ENCODE measurements at places on chromosomes 3 and 15.

DNA sequence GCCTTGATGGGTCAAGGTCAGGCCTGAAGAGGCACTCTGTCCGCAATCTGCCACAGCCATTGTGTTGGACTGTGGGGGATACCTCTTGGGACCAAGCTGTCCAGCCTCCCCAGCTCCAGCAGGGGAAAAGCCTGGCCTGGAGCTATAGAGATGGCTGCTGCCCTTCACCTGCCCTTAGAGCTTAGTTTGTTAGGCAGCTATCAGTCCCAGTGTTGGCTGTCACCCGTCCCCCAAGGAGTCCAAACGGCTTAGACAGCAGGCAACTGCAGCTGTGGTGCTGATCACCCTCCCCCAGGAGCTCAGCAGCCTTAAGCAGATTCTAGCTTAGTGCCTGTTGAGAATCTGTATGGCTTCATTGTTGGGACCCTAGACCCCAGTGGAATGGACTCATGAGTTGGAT is 180.3 kb downstream of the MYRIP start:
- no peak for DNase-seq
- H3K36me3 ChIP-seq = no peaks in the 10 kb centered on the region
- no peak overlapping the region for H3K4me3 ChIP-seq
- H3K27me3 ChIP-seq = no peaks in the 10 kb centered on the region

DNA sequence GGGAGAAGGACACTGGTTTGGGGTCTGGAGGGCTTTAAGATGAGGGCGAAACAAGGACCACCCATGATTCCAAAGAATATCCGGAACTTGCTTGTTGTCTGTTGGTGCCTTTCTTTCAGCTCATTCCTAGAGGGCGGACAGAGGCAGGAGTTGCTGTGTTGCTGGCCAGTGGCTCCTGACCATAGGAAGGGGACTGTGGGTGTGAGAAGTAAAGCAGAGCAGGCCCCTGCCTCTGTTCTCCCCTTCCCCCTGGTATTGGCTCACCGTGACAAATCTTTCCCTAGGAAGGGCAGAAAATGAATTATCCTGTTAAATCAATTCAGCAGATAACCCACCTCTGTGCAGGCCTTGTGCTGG is 89.1 kb downstream of the LIPC start:
- no peaks in the 10 kb centered on the region for H3K36me3 ChIP-seq
- DNase-seq = no peak
- no peaks in the 10 kb centered on the region for H3K27me3 ChIP-seq
- H3K4me3 ChIP-seq = peak overlapping the region; percentile 49

GRCh38 chr3:36596419-36596818 is 167.9 kb downstream of the DCLK3 start:
- no peaks in the 10 kb centered on the region for H3K36me3 ChIP-seq
- H3K4me1 ChIP-seq = peaks cover 12% of the 10 kb centered on the region
- H3K27ac ChIP-seq = no peak overlapping the region
- no peaks in the 10 kb centered on the region for H3K27me3 ChIP-seq
- H3K4me3 ChIP-seq = no peak overlapping the region

- no peaks in the 10 kb centered on the region for H3K36me3 ChIP-seq
- H3K27ac ChIP-seq = no peak overlapping the region
- H3K27me3 ChIP-seq = no peaks in the 10 kb centered on the region
- H3K4me3 ChIP-seq = no peak overlapping the region
Observed at GRCh38 chr3:64824394-64824909, 136.7 kb upstream of the ADAMTS9 start.

- DNase-seq = no peak
- no peak overlapping the region for H3K4me3 ChIP-seq
- peaks cover 65% of the 10 kb centered on the region for H3K27me3 ChIP-seq
- no peaks in the 10 kb centered on the region for H3K4me1 ChIP-seq
- H3K27ac ChIP-seq = no peak overlapping the region
- H3K36me3 ChIP-seq = no peaks in the 10 kb centered on the region
Observed at GRCh38 chr3:127384717-127385539, 97.1 kb upstream of the PRR20G start.

- no peak overlapping the region for H3K27ac ChIP-seq
- no peaks in the 10 kb centered on the region for H3K36me3 ChIP-seq
- H3K27me3 ChIP-seq = no peaks in the 10 kb centered on the region
- H3K4me1 ChIP-seq = no peaks in the 10 kb centered on the region
- no peak overlapping the region for H3K4me3 ChIP-seq
Observed at GRCh38 chr3:191047930-191048329, 151.1 kb upstream of the OSTN start.

DNA sequence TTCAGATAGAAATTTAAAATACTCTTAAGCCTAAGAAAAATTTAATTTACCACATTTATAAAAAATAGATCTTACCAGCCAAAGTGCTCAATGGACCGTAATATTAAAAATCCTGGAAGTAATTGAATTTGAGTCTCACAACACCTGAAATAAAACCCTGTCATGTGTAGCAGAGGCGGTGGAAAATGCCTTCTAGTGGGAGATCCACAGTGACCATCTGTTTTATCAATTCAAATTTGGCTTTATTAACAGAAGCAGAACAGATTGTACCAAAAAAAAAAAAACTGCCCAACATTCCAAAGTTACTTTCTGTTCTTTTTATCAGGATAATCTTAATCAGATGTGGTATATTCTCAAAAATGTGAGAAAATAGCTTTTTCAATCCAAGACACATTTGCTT is 71.7 kb downstream of the DMXL2 start:
- H3K36me3 ChIP-seq = no peaks in the 10 kb centered on the region
- no peaks in the 10 kb centered on the region for H3K4me1 ChIP-seq
- no peak overlapping the region for H3K4me3 ChIP-seq
- H3K27me3 ChIP-seq = no peaks in the 10 kb centered on the region
- DNase-seq = no peak

- H3K4me1 ChIP-seq = peaks cover 59% of the 10 kb centered on the region
- no peaks in the 10 kb centered on the region for H3K27me3 ChIP-seq
- peak overlapping the region; percentile 88 for H3K27ac ChIP-seq
- H3K36me3 ChIP-seq = peaks cover 12% of the 10 kb centered on the region
- peak overlapping the region; percentile 16 for H3K4me3 ChIP-seq
- DNase-seq = peak; percentile 86
Observed at GRCh38 chr3:37945156-37945806, 45.3 kb upstream of the VILL start.

DNA sequence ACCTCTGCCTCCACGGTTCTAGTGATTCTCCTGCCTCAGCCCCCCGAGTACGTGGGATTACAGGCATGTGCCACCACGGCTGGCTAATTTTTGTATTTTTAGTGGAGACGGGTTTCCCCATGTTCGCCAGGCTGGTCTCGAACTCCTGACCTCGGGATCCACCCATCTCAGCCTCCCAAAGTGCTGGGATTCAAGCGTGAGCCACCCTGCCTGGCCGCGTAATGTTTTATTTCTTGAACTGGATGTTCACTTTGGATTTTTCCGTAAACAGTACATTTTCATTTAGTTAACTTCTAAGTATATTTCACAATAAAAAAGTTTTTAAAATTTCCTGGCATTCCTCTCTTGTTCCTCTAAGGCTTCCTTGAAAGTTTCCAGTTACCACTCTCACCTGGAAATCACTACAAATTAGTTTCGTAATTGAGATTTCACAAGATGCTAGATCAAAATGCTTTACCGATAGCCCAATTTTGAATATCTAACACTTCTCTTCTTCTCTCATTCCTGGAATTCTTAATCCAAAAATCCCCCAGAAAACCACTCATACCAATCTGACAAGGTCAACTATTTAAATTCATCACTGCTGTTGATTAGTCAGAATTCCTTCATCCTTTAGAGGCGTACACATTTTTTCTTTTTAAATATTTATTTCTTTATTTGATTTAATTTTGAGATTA is 44.7 kb upstream of the INO80 start:
- H3K4me1 ChIP-seq = peaks cover 22% of the 10 kb centered on the region
- H3K4me3 ChIP-seq = no peak overlapping the region
- H3K27ac ChIP-seq = peak overlapping the region; percentile 61
- no peaks in the 10 kb centered on the region for H3K27me3 ChIP-seq
- no peak for DNase-seq

DNA sequence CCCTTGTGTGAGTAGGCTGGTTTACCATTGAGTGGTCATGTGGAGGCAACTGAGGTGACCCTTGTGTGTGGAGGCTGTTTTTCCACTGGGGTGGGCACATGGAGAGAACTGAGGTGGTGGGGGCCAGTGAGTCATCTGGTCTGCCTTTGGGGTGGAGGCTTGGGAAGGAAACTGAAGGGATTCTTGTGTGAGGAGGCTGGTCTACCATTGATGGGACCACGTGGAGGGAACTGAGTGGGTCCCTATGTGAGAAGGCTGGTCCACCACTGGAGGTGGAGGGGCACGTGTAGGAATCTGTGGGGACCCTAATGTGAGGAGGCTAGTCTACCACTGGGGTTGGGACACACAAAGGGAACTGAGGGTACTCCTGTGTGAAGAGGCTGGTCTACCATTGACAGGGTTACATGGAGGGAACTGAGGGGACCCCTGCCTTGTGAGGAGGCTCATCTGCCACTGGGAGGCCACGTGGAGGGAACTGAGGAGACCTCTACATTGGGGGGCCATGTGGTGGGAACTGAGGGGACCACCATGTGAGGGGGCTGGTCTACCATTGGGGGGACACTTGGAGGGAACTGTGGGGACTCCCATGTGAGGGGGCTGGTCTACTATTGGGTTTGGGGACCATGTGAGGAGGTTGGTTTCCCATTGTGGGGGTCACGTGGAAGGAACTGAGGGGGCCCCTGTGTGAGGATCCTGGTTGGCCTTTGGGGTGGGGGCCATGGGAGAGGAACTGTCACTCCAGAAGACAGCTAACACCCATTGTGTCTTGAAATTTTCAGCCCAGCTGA is 164.5 kb downstream of the WNT7A start:
- no peaks in the 10 kb centered on the region for H3K4me1 ChIP-seq
- no peaks in the 10 kb centered on the region for H3K36me3 ChIP-seq
- peaks cover 25% of the 10 kb centered on the region for H3K27me3 ChIP-seq
- DNase-seq = no peak

- no peak overlapping the region for H3K4me3 ChIP-seq
- no peak for DNase-seq
- H3K27ac ChIP-seq = no peak overlapping the region
- no peaks in the 10 kb centered on the region for H3K27me3 ChIP-seq
Observed at GRCh38 chr15:60254416-60254815, 143.4 kb downstream of the ANXA2 start.

DNA sequence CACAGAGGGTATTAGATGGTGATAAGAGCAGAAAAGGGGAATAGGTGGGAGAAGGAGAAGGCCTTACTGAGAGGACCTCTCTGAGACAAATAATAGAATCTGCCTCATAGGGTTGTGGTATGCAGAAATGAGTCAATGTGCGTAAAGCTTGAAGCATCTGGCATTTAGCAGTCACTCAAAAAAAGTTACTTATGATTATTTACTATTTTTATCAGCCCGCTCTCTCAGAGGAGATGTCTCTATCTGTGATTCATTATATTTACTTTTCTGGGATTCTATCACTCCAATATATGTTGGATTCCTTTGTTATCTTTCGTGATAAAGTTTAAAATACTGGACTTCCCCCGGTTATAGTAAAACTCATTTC is 4.6 kb upstream of the TM4SF1 start:
- no peak overlapping the region for H3K4me3 ChIP-seq
- H3K4me1 ChIP-seq = peaks cover 62% of the 10 kb centered on the region
- no peaks in the 10 kb centered on the region for H3K27me3 ChIP-seq
- DNase-seq = no peak
- H3K27ac ChIP-seq = no peak overlapping the region
- H3K36me3 ChIP-seq = no peaks in the 10 kb centered on the region

DNA sequence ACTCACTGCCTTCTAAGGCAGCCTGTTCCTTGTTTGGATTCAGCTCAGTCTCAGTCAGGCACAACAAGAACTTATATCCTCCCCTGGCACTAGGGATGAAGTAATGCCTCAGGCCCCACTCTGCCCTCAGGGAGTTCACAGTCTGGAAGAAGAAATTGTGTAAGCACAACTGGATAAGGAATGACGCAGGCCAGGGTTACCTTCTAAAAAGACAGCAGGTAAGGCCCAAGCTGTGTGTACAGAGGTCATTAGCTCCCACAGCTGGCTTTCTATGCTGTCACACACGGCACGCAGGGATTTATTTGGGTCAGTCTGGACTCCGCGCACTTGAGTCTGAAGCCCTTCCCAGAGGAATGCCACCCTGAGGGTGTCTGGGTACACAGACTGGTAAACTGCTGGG is 82.9 kb downstream of the IQSEC1 start:
- peak overlapping the region; percentile 32 for H3K4me3 ChIP-seq
- H3K4me1 ChIP-seq = peaks cover 53% of the 10 kb centered on the region
- peak; percentile 85 for DNase-seq
- no peaks in the 10 kb centered on the region for H3K36me3 ChIP-seq

- H3K27me3 ChIP-seq = peaks cover 12% of the 10 kb centered on the region
- no peaks in the 10 kb centered on the region for H3K4me1 ChIP-seq
- H3K4me3 ChIP-seq = no peak overlapping the region
- DNase-seq = no peak
Observed at GRCh38 chr3:134677196-134677986, 26.6 kb upstream of the KY start.

GRCh38 chr3:185221203-185221602 is 32.6 kb downstream of the EHHADH start:
- 0 out of 2 replicates have a peak, but pooled peaks cover 2% of the 10 kb centered on the region for H3K4me1 ChIP-seq
- DNase-seq = no peak
- no peak overlapping the region for H3K27ac ChIP-seq
- no peak overlapping the region for H3K4me3 ChIP-seq

- no peak for DNase-seq
- no peaks in the 10 kb centered on the region for H3K36me3 ChIP-seq
- H3K4me1 ChIP-seq = no peaks in the 10 kb centered on the region
Observed at GRCh38 chr3:104717828-104718196, 648.9 kb upstream of the ALCAM start.

DNA sequence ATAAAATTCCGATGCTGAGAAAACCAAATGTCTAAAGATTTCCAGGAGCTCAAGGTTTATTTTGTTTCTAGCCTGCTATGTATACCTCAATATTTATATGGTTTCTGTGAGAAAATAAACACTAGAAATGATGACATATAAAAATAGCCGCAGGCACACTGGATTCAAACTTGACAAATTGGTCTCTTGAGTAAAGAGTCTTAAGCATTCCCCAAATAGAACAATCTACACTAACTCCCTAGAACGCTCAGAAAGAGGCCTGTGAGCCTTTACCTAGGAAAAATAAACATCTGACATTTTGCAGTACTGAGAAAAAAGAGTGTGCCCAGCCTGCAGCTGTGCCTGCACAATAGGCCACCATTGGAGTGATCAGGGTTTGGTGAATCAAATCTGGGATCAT is 75.2 kb downstream of the NEK10 start:
- DNase-seq = no peak
- H3K36me3 ChIP-seq = no peaks in the 10 kb centered on the region
- no peak overlapping the region for H3K27ac ChIP-seq
- H3K4me3 ChIP-seq = no peak overlapping the region
- H3K4me1 ChIP-seq = no peaks in the 10 kb centered on the region

DNA sequence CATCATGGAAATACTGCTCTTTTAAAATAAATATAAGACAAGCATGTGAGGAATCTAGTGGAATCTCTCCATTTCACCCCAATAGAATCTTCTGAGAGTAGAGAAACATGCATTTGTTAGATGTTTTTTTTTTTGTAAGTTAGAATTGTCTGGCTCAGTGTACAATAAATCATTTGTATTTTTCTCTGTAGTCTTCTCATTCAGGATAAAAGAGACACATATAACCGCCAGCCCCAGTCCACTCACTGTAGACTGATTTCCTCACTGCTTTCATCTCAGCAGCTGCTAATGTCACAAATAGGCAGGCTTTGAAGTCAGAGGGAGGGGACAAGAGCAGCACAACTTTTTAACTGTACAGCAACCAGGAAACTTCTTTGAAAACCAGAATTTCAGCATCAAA is 140.2 kb upstream of the RBMS3 start:
- H3K36me3 ChIP-seq = no peaks in the 10 kb centered on the region
- H3K27ac ChIP-seq = no peak overlapping the region
- no peaks in the 10 kb centered on the region for H3K4me1 ChIP-seq
- no peaks in the 10 kb centered on the region for H3K27me3 ChIP-seq
- no peak for DNase-seq

- H3K27me3 ChIP-seq = no peaks in the 10 kb centered on the region
- DNase-seq = no peak
- H3K4me1 ChIP-seq = no peaks in the 10 kb centered on the region
- no peaks in the 10 kb centered on the region for H3K36me3 ChIP-seq
- no peak overlapping the region for H3K27ac ChIP-seq
Observed at GRCh38 chr3:110859336-110859735, 212.3 kb upstream of the NECTIN3 start.

All from PC-9 (cell line).